Activated naive CD8-positive, alpha-beta T cell treated with anti-CD3 and anti-CD28 coated beads for 36 hours (primary cell): ENCODE measurements at places on chromosomes 12 and 14. TPM values are rescaled to one million over a fixed set of nuclear protein-coding genes. Genes with fewer than 3 reads are reported as not detected.

GRCh38 chr12:104132351-104132956, 5.6 kb downstream of the NFYB start:
- no peak for DNase-seq

- no peak for DNase-seq
These were observed 280.6 kb upstream of the KITLG start for GRCh38 chr12:88860851-88861250.

USP5 gene
- total RNA-seq = 125 TPM

DNA sequence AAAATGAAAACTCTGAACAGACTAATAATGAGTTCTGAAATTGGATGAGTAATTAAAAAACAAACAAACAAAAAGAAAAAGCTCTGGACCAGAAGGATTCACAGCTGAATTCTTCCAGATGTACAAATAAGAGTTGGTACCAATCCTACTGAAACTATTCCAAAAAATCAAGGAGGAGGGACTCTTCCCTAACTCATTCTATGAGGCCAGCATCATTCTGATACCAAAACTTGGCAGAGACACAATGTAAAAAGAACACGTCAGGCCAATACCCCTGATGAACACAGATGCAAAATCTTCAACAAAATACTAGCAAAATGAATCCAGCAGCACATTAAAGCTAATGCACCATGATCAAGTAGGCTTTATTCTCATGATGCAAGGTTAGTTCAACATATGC, 183.9 kb upstream of the CNOT2 start:
- DNase-seq = no peak

GRCh38 chr12:120724720-120725119, 906 bp upstream of the ACADS start:
- DNase-seq = no peak

- no peak for DNase-seq
These were observed 29.2 kb downstream of the FBLN5 start for GRCh38 chr14:91918186-91918883.

GRCh38 chr12:53173085-53173715, 7.3 kb upstream of the ZNF740 start:
- DNase-seq = no peak

CARMIL3 gene
- 0.43 TPM for total RNA-seq

DNA sequence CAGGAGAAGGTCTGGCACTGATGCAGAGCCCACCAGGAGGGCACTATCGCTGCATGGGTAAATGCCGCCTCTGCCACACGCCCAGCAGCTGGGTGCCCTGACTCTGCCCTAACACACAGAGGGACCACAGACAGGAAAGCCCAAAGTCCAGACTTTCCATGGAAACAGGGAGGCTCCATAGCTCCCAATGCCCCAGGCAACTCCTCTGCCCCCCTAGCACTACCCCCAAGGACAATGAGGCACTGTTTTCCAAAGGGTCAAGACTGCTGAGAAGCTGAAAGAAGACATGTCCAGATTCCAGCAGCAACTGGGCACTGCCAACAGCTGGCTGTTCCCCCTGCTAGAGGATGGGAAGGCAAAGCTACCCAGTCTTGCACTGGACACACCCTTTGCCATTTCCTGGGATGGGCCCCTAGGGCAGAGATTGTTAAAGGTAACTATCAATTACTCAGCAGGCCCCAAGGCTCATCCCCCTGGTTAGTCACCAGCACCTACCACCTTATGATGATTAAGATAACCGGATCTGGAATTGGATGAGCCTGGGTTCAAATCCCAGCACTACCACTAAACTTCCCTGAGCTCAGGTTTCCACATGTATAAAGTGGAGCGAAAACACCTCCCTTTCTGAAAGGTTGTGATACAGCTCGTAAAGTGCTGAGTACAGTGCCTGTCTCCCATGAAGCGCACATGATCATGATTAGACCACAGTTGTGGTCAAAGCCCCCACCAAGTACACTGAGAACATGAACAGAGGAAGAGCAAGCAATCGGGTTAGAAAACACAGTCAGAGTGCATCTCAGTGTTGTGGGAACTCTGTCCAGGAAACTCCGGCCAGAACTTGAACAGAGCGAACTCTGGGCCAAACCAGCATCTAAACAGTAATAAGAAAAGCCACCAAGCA, 3.3 kb downstream of the PXN start:
- DNase-seq = peak; percentile 28

KRT3 gene
- not detected for total RNA-seq

GRCh38 chr14:61234215-61234916, 46.8 kb downstream of the TMEM30B start:
- DNase-seq = no peak

GRCh38 chr14:79098324-79098723, 928.2 kb downstream of the NRXN3 start:
- no peak for DNase-seq

DNA sequence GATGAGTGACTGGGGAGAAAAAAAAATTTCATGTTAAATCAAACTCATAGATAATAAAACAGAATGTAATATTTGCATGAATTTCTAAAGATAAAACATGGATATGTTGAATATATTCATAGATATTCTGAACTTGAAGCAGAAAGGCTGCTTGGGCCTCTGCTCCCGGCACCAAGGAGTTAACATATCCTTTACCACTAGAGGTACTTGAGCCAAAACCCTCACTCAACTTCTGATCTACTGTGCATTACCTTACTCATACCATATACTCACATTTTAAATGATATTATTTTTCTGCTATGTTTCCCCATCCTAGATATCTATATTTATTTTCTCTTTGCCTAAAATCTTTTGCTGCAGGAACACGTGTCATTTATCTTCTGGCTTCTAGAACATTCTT, 14.9 kb downstream of the AREL1 start:
- DNase-seq = no peak

AMDHD1 gene
- total RNA-seq = 1.5 TPM

MLH3 gene
- 15.5 TPM for total RNA-seq

- no peak for DNase-seq
These were observed 73.6 kb downstream of the SSPN start for GRCh38 chr12:26268841-26269561.

- no peak for DNase-seq
These were observed 9.3 kb downstream of the ETV6 start for GRCh38 chr12:11658791-11659190.

DNA sequence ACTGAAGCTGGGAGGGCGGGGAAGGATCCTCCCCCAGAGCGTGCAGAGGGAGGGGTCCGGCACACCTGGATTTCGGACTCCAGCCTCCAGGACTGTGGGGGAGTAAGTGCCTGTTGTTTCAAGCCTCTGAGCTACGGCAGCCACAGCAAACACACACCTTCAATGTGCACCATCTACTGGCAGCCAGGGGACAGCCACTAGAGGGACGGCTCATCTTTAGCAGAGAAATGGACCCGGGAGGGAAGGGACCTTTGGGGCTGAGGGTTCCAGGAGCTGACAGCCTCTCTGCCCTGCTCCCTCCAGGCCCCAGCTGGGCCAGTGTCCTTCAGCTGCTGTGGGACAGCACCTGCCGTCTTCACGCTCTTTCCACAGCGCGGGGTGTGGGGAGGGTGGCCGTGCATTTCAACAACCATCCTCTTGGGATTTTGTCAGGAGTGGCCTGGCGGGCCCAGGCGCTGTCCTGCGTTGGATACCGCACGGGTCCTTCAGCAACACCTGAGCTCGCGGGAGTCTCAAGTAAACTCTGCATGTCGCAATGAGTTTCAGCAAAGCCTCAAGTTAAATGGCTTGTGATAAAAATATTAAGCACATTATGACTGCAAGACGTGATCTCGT, 209.2 kb upstream of the C14orf180 start:
- no peak for DNase-seq

- DNase-seq = peak; percentile 22
These were observed 1.0 kb downstream of the ATXN7L3B start for GRCh38 chr12:74538491-74539258.

PRKCH gene
- 177 TPM for total RNA-seq

TMCC3 gene
- 0.19 TPM for total RNA-seq
